Kidney (tissue), 22 donors: ENCODE measurements at places on chromosomes 7 and 10. TPM values are rescaled to one million over a fixed set of nuclear protein-coding genes. Genes with fewer than 3 reads are reported as not detected.

The FAM25G gene
- not detected for total RNA-seq

The THAP5 gene
- total RNA-seq = 32.6 TPM

The EPO gene
- total RNA-seq = not detected

- DNase-seq = no peak
These were observed 9.5 kb downstream of the PPIA start for GRCh38 chr7:44805950-44806349.

The SPAG6 gene
- total RNA-seq = 8.4 TPM

The AASS gene
- 24.2 TPM for total RNA-seq

GRCh38 chr10:29403208-29403607, 114.3 kb downstream of the LYZL1 start:
- DNase-seq = no peak

The RBP3 gene
- total RNA-seq = not detected

DNA sequence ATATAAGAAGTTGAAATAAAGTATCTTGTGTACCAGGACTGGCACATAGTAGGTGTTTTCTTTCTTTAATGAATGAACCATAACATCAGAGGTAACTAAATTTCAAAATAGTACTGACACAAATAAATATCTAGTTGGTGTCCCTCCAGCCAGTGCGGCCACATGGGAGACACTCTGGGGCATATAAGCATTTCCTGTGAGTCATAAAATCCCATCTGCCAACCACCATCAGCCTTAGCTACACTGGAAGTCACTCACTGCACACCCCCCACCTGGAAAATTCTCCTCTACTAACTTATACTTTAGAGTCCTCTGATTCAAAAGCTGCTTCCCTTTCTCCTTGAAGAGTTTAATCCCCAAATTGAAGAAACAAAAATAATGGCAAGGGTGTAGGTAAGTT, 32.5 kb downstream of the DYDC1 start:
- no peak for DNase-seq

The DGKI gene
- total RNA-seq = 1.3 TPM

- DNase-seq = no peak
These were observed 85.8 kb downstream of the MKX start for GRCh38 chr10:27659786-27660185.

DNA sequence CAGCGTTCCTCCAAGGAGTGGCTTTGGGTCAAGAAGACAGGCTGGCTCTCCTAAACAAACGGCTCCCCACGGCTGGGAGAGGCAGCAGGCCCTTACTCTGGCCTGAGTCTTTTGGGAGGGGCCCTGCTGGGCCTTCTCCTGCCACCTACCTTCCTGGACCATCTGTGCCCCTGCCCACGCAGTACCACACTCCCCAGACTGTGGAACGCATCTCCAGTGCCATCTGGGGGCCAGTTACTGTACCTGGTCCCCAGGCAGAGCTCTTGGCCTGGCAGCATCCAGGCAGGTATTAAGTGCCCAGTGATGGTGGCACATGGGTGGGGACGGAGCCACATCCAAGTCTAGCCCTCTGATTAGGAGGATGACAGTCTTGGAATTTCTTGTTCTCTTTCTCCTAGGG, 14.4 kb downstream of the ALKBH4 start:
- no peak for DNase-seq

DNA sequence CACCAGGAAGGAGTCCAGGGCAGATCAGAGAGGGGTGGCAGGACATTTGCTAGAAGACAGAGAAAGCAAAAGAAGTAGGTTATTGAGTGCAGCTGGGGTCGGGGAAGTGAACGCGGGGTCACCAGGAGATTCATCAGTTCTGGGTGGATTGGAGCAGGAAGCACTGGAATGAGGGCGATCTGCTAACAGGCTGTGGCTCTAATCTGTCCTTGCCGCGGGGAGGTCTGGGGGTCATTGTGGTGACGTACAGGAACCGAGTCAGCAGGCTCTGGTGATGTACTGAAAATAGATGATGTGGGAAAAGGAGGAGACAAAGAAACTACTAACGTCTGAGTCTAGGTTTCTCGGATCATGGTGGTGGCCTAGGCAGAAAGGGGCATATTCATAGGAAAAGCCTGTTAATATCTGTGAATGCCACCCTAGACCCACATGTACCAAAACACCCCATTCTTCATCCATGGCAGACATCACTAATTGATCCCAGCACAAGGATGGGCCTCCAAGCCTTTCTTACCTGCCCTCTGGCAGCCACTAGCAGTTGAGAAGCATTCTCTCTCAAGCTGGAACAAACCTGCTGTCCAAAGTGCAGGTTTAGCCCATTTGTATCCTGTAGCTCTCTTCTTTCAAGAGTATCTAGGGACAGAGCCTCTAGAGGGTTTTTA, 134.5 kb downstream of the C10orf105 start:
- no peak for DNase-seq

DNA sequence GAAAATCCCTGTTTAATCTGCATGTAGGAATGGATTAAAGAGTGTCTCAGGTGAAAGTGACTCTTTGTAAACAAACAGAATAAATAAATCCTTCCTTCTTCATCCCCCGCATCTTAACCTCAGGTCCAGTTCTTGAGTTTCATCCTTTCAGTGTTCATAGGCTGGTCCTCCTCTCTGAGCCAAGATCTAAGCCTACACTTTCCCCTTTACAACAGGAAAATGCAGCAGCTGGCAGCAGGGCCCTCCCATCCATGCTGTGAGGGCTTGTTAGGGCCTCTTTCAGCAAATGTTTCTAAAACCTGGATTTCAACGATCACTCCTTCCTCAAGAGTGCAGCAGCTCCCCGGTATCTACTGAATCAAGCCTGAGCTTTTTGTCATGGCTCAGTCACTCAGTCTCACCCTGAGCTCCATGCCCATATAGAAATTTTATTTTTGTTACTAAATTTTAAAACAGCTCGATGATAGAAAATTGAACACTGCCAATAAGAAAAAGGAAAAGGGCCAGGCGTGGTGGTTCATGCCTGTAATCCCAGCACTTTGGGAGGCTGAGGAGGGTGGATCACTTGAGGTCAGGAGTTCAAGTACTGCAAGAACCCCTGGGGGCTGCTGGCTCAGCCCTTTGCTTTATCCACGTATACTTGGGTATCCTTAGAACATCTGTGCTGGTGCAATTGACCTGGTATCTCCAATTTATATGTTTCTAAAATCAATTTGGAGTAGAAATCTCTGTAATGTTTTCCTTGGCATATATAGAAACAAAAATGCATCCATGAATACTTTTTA, 15.6 kb downstream of the BLNK start:
- peak; percentile 69 for DNase-seq

DNA sequence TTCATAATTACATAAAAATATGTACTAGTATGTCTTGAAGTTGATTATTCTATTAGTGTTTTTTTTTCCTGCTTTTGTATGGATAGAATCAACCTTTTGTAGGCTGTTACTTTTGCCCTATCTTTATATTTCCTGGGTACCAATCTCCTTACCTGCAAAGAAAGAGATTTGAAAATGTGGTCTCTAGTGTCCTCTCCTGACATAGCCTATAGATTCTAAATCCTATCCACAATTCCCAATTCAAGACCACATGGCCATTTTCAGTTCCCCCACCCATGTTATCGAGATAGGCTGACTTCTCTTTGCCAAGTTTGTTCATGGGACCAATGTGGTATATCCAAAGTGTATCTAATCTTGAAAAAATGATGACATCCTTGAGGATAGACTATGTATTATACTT, 269.4 kb upstream of the SEMA3D start:
- no peak for DNase-seq

GRCh38 chr7:94403546-94403945, 8.9 kb downstream of the COL1A2 start:
- no peak for DNase-seq

The KCNH2 gene
- 1.3 TPM for total RNA-seq

The GNGT1 gene
- 0.35 TPM for total RNA-seq

DNA sequence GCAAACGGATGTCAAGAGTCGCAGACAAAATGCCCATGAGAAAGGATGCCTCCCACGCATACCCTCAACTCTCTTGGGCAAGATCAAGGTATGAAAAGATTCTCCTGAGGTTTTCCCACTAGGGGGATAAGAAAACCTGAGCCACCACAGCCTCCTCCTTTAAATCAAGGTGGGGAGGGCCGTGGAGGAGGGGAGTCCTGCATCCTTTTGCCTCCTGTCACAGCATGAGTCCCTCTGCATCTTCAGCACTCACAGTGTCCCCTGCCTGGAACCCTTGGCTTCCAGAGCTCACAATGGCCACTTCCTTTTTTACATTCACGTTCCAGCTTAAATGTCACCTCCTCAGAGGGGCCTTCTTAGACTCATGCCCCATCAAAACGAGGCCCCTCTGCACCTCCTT, 207.6 kb downstream of the GLI3 start:
- no peak for DNase-seq

DNA sequence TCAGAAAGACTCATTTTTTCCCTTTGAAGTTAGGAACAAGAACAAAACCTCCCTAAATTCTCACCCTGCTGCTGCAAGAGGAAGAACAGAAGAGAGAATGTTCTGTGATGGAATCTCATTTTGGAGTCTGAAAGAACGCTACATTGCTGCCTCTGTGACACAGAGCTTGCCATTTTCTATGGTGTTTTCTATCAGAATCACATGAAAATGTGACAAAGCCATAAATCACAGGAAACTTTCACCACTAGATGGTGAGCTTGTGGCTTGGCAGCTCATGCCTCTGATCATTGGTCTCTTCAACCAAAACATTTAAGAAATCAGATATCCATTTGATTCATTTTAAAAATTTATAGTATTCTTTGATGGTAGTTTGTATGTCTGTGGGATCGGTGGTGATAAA, 82.9 kb downstream of the CADPS2 start:
- DNase-seq = no peak

GRCh38 chr7:45389073-45389872, 184.9 kb upstream of the ADCY1 start:
- DNase-seq = no peak

The VWA2 gene
- total RNA-seq = 6.5 TPM

The MYL7 gene
- total RNA-seq = not detected

GRCh38 chr10:103498936-103499638, 5.6 kb downstream of the NEURL1 start:
- peak; percentile 9 for DNase-seq

- DNase-seq = no peak
These were observed 334.8 kb upstream of the SHH start for GRCh38 chr7:156147104-156147503.

DNA sequence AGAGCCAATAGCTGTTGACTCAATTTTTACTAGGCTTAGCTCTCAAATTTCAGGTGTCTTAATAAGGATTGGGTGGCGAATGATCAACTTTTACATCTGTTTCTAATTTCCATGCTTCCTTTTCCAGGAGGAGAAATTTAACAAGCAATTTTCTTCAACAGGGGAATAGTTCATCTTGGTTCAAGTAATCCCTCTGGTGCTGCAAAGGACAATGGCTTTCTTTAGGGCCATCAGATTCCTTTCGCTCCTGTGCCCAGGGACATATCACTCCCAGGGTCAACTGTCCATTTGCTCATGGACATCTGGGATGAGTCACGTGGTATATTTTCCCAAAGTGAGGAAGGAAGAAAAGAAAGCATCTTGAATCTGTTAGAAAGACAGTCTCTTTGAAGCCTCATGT, 313.3 kb downstream of the FRMD4A start:
- no peak for DNase-seq

DNA sequence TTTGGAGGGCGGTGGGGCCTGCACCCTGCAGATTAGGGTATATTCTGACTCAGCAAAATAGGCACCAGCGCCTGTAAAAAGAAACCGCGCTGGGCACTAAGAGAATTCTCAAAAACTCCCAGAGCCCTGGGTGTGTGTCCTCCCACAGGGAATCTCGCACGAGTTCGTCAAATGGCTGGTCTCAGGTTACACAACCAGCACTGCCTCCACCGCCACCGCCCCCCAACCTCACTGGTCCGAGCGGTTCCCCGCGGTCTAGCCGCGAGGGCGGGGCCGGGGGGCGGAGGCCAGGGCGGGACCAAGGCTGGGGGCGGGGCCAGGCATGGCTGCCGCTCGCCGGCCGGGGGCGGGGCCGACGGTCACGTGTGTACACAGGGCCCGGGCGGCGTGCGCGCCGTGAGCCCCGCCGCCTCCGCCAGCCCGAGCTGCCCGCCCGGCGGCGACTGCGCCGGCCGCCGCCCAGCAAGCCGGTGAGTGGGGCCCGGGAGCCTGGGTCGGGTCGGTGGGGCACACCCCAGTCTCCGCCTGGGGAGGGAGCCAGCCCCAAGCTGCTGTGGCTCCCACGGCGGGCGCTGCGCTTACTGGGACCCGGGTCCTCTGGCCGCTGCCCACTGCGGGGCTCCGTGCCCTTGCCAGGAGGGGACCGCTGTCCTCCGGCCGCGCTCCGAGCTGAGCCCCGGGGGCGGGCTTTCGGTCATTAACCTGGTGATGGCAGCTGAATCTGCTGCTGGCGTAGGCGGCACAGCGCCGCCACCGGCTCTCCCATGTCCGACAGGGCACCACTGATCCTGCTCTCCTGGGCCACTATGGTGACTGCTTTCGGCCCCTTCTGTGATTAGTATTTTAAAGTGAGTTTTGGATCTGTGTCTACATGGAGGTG, at the start of gene GPR146:
GPR146 (plus strand) TSS at position 358 of the 880 bp plus-strand sequence. CDS start 12,970 bp downstream, outside the sequence.
- peak; percentile 97 for DNase-seq
